ENCODE measurements at places on chromosomes 7 and 10.

DNA sequence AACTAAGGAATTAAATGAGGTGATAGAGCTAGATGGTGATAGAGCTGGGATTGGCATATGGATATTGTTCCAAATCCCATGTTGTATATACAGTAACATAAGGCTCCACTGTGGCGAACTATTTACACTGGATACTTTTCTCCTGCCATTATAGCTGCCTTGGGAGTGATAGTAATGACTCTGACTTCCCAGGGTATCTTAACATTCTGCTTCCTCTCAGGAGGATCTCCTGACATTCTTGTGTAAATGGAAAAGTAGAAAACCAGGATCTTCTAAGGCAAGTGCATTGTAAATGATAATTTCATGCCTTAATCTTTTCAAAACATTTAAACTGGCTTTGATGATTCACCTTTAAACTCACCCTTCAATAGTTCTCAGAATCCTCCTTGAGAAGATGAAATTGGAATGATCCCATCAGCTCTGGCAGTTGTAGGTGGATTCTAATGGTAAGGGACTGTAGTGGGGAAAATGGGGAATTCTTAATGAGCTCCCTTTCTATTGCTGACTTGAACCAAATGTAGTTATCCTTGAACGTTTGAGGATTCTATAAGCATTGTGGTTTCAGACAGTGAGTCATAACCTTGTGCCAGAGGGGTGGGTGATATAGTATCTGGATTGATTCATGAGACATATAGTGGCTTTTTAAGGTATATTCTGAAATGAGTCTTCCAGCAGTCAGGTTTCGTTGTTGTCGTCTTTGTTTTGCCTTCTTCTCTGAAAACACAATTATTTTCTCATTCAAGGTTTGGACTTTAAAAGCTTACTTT is 450.0 kb downstream of the SUGCT start:
- DNase-seq = no peak

- DNase-seq = no peak
Measured at GRCh38 chr7:23410446-23411183, 59.7 kb downstream of the IGF2BP3 start.

DNA sequence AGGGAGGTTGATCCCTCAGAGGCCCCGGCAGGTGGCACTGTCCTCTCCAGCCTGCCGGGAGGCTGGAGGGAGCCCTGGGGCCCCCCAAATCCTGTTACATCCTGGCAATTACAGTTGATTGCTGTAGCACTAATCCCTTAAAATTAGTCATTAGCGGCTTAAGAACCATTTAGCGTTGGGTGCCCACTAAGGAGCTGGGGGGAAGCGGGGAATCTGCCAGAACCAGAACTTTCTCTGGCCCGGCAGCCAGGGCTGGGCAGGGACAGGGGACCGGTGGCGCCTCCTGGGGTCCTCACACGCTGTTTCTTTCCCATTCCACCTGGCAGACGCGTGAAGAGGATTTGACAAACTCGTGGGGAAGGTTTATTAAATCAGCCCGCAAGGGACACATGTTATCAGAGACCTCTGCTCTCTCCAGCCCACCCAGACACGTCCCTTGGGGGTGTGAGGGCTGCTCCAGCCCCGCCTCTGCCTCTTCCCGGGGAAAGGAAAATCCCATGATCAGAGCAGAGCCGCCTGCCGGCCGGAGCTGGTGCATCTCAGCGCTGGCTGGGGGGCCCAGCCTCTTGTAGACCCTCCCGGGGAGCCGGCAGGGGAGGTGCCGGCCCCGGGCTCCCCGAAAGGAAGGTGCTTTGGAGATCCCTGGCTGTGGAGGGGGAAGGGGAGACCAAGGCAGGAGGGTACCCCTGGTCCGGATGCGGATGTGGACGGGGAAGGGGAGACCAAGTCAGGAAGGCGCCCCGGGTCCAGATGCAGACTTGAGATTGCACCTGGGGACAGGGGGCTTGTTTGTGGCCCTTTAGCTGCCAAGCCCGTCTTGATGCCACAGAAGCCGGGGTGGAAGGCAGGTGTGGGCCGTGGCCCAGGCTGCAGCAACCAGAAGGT is 142.7 kb downstream of the ELFN1 start:
- no peak for DNase-seq

DNA sequence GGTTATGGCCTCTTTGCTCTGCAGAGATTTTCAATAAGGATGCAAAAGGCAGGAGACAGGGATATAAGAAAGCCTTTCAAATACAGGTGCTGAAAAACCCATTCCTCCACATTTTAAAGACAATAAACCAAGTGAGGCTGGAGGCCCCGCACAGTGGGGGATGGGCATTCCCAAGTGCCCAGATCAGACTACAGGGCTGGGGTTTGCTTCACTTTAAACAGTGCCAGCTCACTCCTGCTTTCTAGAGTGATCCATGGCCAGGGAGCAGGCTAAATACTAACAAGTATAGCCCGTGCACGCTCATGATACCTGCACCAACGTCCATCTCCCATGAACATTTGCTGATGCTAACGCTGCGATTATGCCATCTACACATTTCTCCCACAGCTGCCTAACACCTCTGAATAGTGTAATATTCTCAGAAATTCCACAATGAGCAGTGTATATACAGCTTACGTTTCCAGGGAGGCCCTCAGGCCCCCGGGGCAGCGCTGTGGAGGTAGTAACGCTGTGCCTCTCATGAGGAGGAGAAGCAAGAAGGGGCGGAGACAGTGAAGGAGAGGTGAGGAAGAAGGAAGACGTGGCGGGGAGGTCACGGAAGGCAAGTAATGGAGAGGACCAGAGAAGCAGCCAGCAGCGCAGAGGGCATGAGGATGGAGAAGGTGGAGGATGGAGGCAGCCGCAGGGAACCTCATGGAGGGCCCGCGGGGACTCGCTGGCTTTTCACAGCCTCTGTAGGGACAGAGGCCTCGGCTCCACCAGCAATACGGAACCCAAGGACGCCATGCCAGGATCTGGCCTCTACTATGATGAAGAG is 141.7 kb downstream of the USP6NL start:
- no peak for DNase-seq

- DNase-seq = no peak
Measured at GRCh38 chr10:74329873-74330272, 178.9 kb downstream of the ADK start.

All from NCI-H2081 (cell line).